Endothelial cell of umbilical vein (primary cell): ENCODE measurements at places on chromosomes 7 and 10. TPM values are rescaled to one million over a fixed set of nuclear protein-coding genes. Genes with fewer than 3 reads are reported as not detected.
A peak's percentile ranks its signal among the peaks of the same experiment; 100 is the strongest.

CCNY gene
- polyA plus RNA-seq = 38.9 and 61.5 TPM in 2 replicates

GRCh38 chr10:70737250-70737649 is 47.9 kb downstream of the TBATA start:
- DNase-seq = no peak

GRCh38 chr10:117271427-117271826 is 30.5 kb downstream of the SLC18A2 start:
- no peak for DNase-seq

GPR37 gene
- 0.59 and 0.92 TPM in 2 replicates for polyA plus RNA-seq

VWDE gene
- 0.10 and 0.17 TPM in 2 replicates for polyA plus RNA-seq

DNA sequence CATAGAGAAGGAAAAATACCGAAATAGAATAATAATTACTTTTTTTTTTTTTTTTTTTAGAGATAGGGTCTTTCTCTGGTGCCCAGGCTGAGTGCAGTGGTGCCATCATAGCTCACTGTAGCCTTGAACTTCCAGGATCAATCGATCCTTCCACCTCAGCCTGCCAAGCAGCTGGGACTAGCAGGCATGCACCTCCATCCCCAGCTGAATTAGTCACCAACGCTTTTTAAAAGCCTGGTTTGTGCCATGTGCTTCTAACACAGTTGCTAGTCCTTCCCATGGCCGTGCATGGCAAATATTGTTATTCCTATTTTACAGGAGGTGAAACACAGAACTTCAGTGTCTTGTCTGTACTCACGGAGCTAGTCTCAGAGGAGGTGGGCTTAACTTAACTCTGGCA is 23.2 kb downstream of the LYZL2 start:
- no peak for DNase-seq

DNA sequence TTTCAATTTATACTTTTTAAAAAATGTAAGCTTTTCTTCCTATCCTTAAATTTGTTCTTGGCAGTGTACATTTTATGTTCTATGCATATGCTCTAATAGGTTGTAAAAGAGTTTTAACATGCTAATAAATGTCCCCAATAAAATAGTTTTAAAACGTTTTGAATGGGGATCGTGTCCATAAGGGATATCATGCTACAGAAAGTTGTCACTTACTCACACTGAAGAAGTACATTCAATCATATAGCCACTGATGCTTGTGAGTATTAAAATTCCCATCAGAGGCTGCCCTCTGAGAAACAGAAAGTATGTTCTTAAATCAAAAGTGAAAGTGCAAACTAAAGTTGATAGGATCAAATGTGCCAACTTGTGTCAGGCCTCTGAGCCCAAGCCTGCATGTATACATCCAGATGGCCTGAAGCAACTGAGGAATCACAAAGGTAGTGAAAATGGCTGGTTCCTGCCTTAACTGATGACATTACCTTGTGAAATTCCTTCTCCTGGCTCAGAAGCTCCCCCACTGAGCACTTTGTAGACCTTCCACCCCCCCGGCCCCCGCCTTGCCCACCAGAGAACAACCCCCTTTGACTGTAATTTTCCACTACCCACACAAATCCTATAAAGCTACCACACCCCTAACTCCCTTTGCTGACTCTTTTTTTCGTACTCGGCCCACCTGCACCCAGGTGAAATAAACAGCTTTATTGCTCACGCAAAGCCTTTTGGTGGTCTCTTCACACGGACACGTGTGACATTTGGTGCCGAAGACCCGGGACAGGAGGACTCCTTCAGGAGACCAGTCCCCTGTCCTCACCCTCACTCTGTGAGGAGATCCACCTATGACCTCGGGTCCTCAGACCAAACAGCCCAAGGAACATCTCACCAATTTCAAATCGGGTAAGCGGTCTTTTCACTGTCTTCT is 877 bp upstream of the NOD1 start:
- DNase-seq = peak; percentile 56

- DNase-seq = no peak
Measured at GRCh38 chr10:111266165-111266564, 189.3 kb downstream of the ADRA2A start.

SPAM1 gene
- not detected in 2 replicates for polyA plus RNA-seq

DNA sequence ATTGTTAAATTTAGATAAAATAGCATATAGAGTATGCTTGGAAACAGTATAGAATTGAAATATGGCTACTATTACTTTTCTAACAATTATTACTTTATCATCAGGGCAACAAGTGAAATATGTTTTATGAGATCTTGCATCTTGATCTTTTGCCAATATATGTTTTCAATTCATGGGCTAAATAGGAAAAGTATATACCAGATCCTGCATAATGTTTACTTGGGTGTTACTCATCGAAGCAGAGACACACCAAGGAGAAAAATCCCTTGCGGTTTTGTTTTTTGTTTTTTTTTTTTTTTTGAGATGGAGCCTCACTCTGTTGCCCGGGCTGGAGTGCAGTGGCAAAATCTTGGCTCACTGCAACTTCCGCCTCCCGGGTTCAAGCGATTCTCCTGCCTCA is 541.4 kb downstream of the SUGCT start:
- no peak for DNase-seq

- DNase-seq = peak; percentile 97
Measured at GRCh38 chr7:34747867-34748727, 90.1 kb downstream of the NPSR1 start.

TAS2R41 gene
- not detected in 2 replicates for polyA plus RNA-seq
